ENCODE measurements at places on chromosomes 6 and 20. TPM values are rescaled to one million over a fixed set of nuclear protein-coding genes. Genes with fewer than 3 reads are reported as not detected.
A peak's percentile ranks its signal among the peaks of the same experiment; 100 is the strongest.

- no peak for DNase-seq
These were observed 283.3 kb upstream of the MANEA start for GRCh38 chr6:95294043-95294442.

Gene LPA
- total RNA-seq: 0.10 TPM

DNA sequence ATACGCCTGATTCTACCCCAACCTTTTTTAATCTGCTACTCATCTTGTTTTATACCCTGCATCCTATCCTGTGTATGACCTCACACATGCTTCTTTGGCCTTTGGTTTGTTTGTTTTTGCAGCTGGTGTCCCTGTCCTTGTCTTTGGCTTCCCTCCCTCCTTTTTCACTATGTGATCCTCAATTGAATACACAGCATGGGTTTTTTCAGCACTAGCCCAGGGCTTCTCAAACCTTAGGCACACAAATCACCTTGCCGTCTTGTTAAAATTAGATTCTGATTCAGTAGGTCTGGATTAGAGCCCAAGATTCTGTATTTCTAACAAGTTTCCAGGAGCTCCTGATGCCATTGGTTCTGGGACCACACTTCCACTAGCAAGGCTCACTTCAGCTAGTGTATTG, 321.5 kb upstream of the MAN1A1 start:
- no peak for DNase-seq

Gene MRAP2
- 32.9 TPM for total RNA-seq

GRCh38 chr6:16854986-16855385, 93.7 kb upstream of the ATXN1 start:
- DNase-seq: no peak

DNA sequence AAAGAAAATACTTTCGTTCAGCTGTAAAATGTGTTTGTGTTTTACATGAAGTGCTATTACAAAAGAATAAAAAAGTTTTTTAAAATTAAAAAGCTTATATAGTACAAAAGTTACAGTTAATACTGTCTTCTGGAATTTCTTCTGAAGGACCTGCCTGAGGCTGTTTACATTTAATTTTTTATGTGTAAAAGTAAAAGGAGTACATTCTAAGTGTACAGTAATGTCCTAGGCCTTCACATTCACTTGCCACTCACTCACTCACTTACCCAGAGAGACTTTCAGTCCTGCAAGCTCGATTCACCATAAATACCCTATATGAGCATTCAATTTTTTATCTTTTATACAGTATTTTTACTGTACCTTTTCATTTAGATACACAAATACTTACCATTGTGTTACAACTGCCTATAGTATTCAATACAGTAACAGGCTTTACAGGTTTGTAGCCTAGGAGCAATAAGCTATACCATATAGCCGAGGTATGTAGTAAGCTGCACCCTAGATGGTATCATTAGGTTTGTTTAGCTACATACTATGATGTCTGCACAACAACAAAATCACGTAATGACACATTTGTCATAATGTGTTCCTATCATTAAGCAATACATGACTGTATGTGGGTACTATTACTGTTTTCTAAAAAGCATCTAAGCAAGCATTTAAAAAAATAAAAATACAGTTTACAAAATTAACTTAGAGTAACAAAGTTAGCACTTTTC, 33.0 kb downstream of the RNF146 start:
- no peak for DNase-seq

GRCh38 chr6:37673436-37673835, 24.2 kb downstream of the MDGA1 start:
- DNase-seq: no peak

Gene CAP2
- total RNA-seq: 69.1 TPM

- DNase-seq: no peak
These were observed 20.2 kb downstream of the HLA-DPA1 start for GRCh38 chr6:33053230-33053629.

DNA sequence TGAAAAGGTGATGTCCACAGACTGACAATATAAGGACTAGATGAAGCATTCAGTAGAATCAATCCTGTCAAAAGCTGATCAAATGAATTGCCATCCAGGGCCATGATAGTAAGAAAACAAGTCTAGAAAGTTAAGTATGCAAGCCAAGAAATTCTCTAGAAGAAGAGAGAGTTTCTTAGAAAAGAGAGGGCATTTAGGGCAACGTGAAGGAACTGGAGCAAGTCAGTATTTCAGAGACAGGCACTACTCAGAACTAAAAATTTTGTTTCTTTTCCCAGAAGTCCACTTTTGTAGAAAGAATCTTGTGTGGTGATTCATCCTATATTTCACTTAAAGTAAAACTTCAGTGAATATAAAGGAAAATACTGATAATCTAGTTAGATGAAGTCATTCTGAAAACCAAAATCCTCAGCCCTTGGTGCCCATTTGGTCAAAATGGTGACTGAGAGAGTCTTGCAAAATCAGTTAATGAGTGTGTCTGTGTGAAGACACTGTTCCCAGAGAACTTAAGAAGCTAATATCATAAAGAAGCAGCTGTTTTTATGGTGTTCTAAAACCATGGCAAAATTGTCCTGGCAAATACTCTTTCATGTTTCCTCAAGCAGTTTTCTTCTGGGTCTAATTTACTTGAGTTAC, 82.2 kb downstream of the COL19A1 start:
- DNase-seq: peak; percentile 38

DNA sequence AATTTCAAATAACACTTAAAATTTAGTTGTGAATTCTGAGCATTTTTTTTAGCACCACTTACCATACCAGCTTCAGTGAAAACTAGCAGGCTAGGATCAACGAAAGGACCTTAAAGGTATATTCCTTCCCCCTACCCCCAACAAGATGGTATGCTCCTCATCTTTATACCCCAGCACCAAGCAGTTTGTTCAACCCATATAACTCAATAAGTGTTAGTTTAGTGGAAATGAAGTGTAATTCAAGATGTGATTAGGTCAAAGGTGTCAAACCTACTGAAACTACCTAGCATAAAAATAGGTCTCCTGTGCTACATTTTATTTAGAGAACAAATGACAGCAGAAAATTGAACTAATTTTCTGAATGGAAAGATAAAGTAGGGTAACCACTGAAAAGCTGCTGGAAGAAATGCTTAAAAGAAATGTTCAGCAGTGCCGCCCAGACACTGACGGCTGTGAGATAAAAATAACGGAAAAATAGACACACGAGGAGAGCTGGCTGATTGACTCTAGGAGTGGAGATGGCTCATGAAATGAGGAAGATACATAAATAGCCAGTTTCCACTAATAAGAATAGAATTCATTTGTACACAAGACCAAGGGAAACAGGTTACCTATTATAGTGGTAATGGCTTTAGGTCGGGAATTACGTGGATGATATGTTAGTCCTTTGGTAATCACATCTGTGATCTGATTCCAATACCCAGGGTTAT, 94.8 kb downstream of the IPCEF1 start:
- peak; percentile 8 for DNase-seq

DNA sequence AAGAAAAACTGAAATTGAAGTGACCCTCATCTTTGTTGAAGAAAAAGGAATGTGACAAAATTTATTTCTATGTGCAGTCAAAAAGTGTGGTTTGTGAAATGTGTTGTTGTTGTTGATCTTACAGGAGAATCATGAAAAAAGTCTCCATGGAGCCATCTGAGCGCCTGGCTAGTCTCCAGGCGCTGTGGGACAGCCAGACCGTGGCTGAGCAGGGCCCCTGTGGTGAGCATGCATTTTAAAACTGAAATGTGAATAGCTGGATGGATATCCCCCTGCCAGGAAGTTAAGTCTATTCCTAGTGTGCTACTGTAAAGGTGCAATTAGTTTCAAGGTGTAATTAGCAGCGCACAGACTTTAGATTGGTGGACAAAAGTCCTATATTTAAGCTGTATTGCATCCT, 170.6 kb downstream of the CARMIL1 start:
- DNase-seq: no peak

DNA sequence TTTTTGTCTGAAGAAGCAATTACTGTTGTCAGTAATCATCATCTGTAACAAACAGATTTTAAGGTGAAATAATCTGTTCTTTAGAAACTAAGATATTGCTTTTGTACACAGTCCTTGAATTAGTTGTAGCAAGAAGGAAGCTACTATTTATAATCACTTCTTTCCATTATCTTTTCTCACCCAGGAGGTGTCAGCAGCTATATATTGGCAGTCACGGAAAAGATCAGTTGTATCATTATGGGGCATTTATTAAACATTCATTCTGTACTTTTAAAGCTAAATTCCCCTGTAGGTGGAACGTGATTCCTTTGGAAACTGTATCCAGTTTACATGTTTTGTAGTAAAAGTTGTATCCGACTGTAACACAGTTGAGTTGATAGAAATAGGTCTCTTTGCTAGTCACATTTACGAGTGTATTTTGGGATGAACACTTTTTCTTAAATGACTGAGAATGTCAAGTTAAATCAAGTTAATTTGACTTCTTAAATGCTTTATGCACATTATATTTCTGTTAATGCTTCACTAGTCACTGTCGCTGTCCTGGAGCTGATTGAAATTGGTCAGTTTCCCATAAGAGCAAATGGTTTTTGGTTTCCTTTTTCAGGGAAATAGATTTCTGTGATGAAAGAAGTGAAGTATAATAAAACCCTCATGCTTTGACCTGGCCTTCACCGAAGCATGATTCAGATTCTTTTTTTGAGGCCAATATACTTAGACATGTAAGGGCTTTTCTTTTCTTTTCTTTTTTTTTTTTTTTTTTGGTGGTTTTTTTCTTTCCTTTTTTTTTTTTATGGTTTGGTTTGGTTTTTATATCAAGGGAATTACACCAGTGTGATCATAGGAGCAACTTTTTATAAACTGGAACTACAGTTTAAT, 5.1 kb downstream of the QKI start:
- DNase-seq: peak; percentile 66

DNA sequence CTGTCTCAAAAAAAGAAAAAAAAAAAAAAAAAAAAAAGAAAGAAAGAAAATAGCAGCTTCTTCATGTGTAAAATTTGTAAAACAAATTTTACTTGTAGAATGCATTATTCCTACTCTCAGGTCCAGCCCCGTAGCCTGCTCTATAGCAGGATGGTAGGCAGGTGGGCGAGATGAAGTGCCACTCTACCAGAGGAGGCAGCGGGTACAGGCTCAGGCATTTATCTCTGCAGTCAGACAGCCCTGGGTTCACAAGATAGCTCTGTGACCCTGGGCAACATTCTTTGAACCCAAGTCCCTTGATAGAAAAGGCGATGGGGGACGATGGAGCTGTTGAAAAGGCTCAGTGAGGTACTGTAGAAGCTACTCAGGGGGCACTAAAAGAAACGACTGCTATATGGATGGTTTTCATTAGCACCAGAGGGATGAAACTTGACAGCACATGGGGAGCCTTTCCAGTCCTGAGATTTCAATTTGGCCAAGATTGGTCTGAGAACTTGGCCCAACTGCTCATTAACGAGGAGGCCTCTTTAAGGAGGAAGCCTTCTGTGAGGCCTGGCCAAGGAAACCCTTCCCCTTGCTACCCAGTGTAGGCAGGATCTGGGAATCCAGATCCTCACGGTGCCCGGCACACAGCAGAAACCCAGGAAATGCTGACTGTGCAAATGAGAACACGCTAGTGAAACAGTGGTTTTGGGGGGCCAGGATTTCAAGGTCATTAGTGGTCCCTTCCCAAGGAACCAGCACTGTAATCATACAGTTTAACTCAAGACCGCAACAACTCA, 63.1 kb downstream of the MYH7B start:
- DNase-seq: peak; percentile 67

DNA sequence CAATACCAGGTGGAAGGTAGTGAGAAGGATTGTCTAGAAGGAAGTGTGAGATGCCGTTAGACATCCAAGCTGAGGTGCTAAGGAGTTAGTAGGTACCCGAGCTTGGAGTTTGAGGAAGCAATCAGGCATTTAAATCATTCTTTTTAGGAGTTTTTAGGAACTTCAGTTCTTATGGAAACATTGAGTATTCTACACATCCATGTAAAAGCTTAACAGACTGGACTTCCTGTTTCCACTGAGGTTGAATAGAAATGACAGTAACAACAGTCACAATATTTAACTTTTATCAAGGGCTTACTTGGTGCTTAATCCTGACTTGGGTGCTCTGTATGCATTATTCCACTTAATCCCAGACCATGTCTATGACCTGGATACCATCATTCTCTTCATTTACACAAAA, 136.4 kb downstream of the UST start:
- DNase-seq: no peak

GRCh38 chr20:8940326-8940725, 128.6 kb upstream of the PLCB4 start:
- DNase-seq: no peak

DNA sequence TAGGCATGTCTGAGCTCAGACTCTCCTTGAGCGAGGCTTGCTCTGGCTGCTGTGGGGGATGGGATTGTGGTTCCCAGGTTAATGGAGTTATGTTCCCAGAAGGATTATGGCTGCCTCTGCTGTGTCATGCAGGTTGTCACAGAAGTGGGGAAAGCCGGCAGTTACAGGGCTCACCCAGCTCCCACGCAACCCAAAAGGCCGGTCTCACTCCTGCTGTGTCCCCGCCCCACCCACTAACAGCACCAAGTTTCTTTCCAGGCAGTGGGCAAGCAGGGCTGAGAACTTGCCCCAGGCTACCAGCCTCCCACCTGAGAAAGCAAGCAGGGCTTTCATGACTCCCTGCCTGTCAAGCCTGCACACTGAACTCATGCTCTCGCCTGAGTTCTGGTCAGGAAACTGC, 750.5 kb downstream of the FRK start:
- no peak for DNase-seq

GRCh38 chr6:13613029-13613594, 2.0 kb upstream of the NOL7 start:
- DNase-seq: no peak

GRCh38 chr6:157020398-157020797, 243.2 kb downstream of the ARID1B start:
- DNase-seq: peak; percentile 55

DNA sequence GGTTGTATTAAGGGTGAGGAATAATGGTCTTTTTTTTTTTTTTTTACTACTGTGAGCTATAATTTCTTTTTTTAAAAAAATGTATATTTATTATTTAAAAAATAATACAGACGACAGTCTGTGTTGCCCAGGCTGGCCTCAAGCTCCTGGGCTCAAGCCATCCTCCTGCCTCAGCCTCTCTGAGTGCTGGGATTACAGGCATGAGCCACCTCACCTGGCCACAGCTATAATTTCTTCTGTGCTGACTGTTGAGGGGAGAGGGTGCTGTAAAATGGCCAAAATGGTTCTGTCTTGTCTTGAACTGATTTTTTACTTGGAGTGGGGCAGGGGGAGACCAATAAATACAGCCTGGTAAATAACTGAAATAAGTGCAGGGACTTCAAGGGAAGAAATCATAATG, 3.6 kb downstream of the SRSF3 start:
- DNase-seq: no peak

DNA sequence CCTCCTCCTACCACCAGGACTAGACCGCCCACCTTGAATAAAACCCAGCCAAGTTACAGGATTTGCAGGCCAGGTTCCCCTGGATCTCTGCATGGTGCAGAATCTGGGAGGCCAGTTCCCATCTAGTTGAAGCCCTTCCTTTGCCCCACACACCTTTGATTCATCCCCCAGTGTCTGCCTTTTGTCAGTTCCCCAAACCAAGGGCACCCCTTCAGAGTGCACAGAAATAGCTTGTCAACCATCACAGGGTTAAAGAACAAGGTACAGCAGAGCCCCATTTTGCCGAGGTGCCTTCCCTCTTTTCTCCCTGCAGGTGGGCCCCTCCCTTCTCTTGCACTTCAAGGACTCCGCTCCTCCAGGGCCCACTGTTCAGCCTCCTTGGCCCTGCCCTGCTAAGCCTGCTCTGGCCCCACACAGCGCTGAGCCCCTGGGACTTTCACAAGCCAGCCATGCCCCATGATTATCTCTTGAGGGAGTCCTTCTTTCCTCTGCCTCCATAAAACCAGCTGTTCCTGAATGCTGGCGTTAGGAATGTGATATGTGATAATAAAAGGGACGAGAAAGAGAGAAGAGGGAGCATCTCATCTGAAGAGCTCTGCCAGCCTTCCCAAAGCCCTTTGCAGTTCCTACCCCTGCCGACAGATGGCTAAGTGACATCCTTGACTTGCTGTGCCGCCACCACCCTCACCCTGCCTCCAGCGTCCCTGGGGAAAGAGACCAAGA, 280.3 kb downstream of the CDC5L start:
- no peak for DNase-seq

Data from tongue (tissue), 3 donors.